ENCODE measurements at places on chromosomes 3 and 15. TPM values are rescaled to one million over a fixed set of nuclear protein-coding genes. Genes with fewer than 3 reads are reported as not detected.

RPP25 gene
- total RNA-seq, result 11.0 TPM

RLBP1 gene
- total RNA-seq, result not detected

IL17RD gene
- total RNA-seq, result 0.86 TPM

GOLGA6L1 gene
- total RNA-seq, result not detected

DNA sequence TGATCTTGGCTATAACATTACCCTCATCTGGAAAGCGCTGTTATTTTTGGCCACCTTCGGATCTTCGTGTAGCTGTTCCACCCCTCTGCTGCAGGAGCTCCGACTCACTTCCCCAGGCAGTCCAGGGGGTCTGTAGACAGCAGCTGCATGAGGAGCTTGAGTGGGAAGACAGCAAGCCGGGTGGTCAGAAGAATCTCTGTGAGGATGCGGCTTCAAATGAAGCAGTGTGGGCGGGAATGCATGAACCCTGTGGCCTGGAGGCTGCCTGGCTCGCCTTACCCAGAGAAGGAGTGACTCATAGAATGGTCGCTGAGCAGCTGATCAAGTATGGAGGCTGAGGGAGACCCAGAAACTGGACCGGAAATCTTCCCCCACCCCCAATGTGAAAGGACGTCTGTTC is 45.2 kb upstream of the NR2F2 start:
- DNase-seq, result peak; percentile 71

- no peak for DNase-seq
Measured at GRCh38 chr3:152260026-152260425, 8.7 kb upstream of the MBNL1 start.

DNA sequence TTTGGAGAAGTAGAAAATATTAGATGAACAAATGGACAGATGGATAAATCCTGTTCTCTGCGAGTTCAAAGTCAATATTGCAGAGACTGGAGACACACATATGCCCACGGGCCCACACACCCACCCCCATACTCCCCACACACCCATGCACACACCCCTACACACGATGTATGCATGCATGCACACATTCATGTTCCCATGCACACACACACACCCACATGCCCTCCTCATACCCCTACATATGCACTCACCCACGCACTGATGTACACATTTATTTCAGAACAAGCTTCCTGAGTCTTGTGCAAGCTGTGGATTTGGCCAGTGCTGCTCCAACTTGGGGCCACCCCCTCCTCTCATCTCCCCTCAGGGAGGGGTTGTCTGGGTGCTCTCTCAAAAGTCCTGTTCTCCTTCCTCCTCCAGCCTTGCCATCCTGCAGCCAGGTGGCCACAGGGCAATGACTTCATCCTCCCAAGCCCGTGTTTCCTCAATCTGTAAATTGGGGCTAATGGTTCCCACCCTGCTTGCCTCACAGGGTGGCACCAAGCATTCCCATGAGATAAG is 16.4 kb downstream of the MAPKAPK3 start:
- DNase-seq, result no peak

DNA sequence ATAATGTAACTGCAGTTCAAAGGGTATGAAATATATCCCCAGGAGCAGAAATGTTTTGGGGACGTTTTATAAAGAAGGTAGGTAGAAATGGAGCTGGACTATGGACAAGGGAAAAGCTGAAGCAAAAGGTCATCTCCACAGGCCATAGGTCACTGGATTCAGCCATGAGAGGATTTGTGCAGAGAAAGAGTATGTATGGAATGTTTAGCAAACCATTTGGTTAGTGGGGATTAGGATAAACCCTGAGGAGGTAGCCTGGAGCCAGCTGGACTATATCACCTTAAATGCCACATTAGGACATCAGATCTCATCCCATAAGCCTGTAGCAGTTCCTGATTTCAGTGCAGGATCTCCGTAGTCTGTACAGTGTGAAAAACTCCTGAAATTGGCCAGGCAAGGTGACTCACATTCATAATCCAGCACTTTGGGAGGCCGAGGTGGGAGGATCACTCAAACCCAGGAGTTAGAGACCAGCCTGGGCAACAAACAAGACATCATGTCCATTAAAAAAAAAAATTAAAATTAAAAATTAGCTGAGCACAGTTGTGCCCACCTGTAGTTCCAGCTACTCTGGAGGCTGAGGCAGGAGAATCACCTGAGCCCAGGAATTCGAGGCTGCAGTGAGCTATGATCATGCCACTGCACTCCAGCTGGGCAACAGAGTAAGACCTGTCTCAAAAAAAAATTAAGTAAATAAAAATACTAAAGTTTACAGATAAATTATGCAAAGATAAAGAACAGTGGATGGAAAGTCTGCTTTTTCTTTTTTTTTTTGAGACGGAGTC is 4.7 kb downstream of the IP6K1 start:
- DNase-seq, result peak; percentile 94

DNA sequence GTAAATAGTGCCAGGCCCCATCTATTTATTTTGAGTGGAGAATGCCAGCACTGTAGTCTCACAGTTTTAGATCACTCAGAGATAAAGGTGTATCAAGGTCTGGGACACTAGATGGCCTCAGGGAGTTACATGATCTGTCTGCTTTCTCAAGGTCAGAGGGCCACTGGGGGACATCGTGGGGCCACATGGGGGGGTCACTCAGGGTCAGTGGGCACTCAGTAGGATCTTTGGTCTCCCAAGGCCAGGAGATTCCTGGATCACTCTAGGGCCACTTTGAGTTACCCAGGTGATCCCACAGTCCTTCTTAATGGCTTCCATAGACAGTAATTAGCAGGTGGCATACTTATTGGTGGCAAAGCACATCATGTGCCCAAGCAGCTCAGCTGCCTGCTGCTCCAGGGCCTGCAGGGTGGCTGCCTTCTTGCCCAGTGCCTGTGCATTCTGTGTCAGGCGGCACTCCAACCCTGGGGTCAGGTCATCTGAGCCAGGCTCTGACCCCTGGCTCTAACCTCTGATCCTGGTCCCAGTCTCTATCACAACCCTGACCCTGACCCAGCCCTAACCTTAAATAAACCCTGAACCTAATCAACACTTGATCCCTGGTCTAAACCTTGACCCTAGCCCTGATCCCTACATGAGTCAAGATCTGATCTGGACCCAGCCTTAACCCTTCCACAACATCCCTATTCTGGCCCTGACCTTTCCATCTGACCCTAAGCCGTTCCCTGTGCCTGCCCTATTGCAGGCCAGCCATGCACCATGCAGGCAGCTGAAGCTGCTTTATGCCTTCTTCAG is 1.8 kb upstream of the LAMB2 start:
- no peak for DNase-seq

GRCh38 chr15:27787931-27788330 is 311.2 kb downstream of the OCA2 start:
- DNase-seq, result no peak

DNA sequence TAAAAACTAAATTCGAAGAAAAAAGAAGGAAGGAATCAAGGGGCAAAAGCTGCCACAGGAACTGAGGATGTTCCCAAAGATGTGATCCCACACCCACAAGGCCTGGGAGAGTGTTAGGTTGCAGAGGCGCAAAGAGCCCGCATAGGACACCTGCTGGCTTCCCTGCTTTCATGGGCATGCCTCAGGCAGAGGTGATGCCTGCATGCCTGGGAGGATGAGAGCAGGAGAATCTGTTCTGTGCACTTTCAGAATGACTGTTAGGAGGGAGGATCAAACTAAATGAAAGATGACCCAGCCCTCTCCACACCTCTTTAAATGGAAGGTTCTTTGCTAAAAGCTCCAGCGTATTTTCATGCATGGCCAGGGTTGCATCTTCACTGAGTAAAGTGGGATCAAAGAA is 162.4 kb downstream of the PLCL2 start:
- DNase-seq, result no peak

DNA sequence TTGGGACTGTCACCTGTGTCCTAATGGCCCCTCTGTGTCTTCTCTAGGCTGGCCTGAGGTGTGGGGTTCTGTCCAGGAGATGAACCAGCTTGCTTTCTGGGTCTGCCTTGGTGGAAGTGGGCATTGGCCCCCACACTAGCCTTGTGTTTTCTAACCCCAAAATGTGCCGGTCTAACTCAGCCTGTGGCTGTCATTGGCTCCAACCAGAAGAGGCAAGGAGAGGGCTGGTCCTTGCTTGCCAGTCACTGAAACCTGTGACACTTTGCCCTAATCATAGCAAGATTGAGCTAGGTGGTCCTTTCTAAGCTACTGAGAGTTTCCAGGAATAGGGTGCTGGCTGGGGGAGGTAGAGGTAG is 2.2 kb downstream of the C15orf39 start:
- peak; percentile 14 for DNase-seq

DNA sequence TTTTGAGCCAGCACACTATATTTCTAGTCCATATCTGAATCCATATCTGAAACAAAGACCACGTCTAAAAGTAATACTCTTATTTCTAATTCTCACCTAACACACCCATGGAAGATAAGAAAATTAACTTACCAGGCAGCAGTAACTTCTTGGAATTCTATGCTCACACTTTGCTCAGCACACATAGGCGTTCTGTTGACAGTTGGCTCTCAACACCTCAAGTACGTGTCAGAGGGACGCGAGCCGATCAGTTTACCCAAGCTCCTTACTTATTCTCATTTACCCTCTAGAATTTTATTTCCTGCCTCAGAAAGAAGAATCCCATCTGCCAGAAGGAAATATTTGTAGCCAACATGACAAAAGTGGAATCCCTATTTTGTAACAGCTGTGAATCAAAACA is 911.9 kb downstream of the FHIT start:
- no peak for DNase-seq

GRCh38 chr3:78919021-78919755 is 848.6 kb downstream of the ROBO1 start:
- peak; percentile 71 for DNase-seq

GRCh38 chr15:77748078-77749064 is 115.7 kb upstream of the LINGO1 start:
- no peak for DNase-seq

GRCh38 chr3:30305021-30305420 is 301.4 kb upstream of the TGFBR2 start:
- no peak for DNase-seq

DNA sequence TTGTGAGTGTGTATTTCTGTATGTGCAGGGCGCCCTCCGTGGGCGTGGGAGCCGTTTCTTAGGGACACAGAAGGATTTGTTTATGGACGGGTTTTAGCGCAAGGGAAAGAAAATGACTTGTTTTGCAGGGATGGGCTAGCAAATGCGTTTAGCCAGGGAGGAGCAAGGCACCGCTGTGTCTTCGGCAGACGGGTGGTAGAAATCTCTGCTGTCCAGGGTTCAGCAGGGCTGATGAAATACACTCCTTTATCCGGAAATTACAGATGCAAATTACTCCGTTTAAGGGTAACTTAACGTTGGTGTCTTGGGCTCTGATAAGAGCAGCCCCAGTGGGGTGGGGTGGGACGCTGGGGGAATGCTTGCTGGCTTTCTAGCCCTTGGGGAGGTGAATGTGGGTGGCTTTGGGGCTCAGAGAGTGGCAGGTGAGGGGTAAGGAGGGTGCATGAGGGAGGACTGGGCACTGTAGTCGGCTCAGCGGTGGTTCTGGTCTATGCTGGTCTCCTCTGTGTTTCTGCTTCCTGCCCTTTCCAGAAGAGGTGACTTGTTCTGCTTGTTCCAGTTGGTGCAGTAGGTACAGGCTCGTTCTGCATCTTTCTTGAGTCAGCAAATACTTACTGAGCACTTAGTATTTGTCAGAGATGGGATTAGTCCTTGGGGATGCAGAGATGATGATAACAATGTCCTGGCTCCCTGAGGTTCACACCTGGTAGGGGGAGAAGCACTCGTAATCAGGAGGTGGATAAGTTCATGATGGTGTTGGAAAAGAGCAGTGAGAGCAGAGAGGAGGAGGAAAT is 954 bp downstream of the SV2B start:
- no peak for DNase-seq
